ENCODE measurements at places on chromosomes 2 and 18.

- no peak for DNase-seq
Measured at GRCh38 chr2:36584148-36584794, 13.7 kb downstream of the FEZ2 start.

DNA sequence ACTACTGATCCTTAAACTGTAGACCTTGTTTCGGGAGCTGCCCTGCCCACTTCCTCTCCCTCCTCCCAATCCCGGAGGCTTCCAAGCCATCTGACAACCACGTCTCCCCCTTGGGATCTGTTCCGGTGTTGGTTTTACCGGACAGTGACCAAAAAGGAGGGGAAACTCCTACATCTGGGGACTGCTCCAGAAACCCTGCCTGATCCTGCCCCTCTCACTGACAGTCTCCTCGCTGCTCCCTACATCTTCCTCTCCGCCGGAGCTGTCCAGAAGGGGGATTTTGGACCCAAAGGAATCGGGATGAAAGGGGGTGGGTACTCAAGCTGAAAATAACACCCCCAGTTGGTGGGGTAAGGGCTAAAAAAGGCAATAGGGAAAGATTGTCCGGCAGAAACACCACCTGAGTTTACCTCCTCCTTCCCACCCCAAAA lies 1.5 kb downstream of the INO80D start:
- no peak for DNase-seq

DNA sequence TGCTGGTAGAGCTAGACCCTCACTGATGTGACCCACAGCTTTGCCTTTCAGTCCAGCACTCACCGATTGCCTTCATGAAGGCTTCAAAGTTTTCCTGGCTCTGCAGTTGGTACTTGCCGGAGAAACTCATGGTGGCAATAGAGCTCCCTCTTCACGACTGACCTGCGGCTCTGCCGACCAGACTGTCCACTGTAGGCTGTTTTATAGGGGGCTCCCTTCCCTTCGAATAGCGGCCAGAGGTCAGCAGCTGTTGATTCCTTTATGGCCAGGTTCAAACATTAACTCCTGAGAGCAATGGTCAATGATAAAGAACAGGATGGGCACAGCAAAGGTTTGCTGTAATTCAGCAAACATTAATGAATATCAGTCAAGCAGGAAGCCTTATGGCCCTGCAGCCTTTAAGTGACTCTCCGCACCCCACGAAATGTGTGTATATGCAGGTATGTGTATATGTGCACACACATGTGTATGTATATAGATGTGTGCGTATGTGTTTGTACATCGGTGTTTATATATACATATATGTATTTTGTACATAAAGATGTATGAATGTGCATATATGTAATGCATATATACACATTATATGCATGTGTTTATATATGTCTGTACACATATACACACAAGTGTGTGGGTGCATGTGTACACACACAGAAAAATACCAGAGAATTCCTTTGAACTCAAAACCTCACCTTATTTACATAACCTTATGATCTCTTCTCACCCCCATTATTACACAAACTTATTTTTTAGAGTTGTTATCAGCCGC lies at the start of gene FABP1:
FABP1 (minus strand) TSS at position 175 of the 766 bp plus-strand sequence; CDS start at position 130, 45 bp downstream.
- DNase-seq = no peak

DNA sequence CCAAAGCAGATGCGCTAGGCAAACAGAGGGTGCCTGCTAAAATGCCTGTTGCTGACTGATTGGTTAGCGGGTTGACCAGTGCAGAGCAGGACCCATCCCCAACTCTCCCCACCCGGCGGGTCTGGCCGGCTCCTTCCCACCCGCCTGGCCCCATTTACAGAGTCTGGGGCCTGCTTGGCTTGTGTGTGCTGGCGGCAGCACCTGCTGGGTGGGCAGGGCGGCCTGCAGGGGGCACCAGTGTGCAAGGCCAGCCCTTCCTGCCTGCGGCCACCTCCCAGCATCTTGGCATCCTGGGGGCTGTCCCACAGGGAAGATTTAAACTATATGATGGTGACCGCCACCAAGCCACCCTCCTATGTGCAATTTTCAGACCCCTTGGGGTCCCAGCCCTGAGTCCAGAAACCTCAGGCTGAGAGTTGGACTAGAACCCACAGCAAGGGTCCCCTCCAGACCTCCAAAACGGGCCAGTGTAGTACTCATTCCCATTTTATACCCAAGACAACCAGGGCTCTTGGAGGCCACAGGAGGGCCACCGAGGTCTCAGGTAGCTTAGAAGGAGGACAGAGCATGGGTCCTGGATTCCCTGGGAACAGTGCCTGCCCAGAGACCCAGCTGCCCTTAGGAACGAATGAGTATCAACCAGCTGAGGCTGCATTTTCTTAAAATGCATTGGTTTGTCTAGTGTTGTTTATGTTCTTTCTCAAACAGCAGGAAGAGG lies 173.6 kb downstream of the SMAD7 start:
- peak; percentile 29 for DNase-seq

DNA sequence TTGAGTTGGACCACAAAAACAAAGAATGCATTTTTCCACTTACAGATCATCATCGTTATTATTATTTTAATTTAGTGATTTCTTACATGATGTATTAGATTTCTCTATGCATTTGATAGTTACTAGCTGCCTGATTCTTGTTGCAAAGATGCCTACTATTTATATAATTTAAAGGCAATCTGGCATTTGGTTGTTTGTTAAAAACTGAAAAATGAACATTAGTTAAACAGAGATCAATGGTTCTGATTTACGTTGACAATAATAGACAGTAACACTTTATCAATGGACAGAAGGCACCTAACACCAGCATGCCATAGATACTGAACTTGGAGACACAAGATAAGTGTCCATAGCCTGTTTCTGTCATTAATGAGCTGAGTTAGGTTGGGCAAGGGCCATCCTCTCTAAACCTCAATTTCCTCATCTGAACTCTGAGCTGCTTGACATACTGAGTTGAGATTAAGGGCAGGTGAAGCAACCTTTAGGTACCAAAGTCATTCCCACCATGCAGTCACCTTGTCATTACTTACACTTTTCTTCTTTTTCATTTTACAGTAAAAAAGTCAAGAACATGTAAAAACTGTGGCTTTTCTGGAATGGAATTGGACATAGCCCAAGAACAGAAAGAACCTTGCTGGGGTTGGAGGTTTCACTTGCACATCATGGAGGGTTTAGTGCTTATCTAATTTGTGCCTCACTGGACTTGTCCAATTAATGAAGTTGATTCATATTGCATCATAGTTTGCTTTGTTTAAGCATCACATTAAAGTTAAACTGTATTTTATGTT lies 3.1 kb downstream of the CCL20 start:
- no peak for DNase-seq

DNA sequence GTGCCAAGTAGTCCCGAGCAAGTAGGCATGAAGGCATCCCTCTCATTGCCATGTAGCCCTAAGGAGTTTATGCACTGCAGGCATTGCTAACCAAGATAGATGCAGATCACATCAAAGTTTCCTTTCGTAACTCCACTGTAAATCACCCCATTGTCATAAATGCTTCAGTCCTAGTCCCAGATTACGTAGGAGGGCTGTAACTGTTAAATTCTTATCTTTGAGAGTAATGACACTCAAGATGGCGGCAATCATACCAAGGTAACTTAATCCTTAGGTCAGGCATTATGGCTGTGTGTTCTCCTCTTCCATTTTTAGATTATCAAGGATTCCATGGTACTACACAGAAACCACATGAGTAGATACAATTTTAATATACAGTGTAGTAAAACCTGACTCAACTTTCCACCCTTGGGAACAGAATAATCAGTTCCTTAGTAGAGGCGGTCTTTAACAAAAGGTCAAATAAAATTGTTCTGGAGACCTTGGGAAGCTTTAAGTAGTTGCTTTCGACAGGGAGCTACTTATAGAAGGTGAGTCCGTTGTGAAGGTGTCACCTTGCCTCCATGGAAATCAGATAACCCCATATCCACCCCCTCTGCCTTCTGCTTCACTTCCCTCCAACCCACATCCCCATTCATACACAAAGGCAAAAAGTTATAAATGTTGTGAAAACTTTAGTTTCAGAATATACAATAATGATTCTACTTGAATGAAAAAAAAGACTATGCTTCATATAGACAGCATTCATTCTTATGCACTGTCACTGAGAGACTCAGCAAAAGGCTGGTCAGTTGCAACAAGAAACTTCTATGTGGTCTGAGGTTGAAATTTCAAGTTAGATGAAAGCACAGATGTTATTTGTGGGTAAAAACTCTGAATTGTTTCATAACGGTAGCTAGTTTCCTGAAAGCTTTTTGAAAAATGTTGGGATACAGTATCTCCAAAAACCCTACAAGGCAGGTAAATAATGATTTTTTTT lies 64.8 kb upstream of the GALNT5 start:
- no peak for DNase-seq

GRCh38 chr18:58217052-58217451 lies 173.0 kb downstream of the NEDD4L start:
- no peak for DNase-seq

DNA sequence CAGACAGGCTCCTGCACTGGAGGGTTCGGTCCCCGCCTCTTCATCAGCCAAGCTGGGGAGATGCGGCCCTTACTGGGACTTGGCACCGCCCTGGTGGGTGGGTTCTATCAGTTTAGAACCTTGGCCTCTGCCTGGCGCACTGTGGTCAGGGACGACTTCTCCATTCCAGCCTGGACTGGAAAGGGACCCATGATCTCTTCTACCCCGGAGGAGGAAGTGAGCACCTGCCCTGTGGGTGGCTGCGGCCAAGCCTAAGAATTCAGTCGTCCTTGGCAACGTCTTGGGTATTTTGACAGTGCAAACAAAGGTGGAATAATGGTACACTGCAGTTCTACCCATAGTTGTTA lies 106.9 kb upstream of the CD302 start:
- DNase-seq = peak; percentile 0

- DNase-seq = no peak
Measured at GRCh38 chr2:223900066-223900465, 45.1 kb downstream of the WDFY1 start.

DNA sequence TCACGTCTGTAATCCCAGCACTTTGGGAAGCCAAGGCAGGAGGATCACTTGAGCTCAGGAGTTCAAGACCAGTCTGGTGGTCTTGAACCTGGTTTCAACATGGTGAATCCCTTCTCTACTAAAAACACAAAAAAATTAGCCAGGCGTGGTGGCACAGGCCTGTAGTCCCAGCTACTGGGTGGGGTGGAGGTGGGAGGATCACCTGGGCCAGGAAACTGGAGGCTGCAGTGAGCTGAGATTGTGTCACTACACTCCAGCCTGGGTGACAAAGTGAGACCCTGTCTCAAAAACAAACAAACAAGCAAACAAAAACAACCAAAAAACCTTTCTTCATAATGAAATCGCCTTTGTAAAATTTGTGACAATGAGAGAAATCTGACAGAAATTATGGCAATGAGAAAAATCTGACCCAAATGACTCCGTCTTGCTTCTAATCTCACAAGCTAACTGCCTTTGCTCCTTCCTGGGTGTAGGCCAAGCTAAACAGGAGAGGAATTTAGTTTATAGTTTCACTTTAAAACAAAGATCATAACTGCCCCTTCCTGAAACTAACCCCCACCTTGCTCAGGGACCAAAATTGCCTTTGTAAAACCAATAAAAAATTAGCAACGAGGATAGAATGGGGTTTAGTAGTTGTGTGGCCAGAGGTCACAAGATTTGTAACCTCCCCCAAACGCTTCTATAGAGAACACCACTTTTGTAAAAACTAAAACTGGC lies 60.7 kb upstream of the KIF5C start:
- no peak for DNase-seq

GRCh38 chr2:7206111-7206810 lies 289.0 kb downstream of the RNF144A start:
- no peak for DNase-seq

GRCh38 chr18:57585421-57585820 lies 1.1 kb downstream of the FECH start:
- DNase-seq = no peak

- DNase-seq = no peak
Measured at GRCh38 chr2:71576541-71576940, 123.2 kb downstream of the DYSF start.

GRCh38 chr2:181785691-181786344 lies 105.5 kb upstream of the NEUROD1 start:
- DNase-seq = no peak

DNA sequence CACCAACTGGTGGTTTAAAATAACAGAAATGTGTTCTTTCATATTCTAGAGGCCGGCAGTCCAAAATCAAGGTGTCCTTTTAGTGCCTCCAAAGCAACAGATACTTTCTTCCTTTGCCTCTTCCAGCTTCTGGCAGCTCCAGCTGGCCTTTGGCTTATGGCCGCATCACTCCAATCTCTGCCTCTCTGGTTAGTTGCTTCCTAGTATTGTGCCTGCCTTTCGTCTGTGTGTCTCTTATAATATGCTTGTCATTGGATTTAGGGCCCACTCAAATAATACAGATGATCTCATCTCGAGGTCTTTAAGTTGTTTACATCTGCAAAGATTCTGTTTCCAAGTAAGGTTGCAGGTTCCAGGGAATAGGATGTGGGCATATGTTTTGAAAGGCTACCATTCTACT lies 855.2 kb upstream of the ID2 start:
- DNase-seq = no peak

- DNase-seq = no peak
Measured at GRCh38 chr18:46883180-46883579, 34.1 kb downstream of the PIAS2 start.

- DNase-seq = no peak
Measured at GRCh38 chr2:58304843-58305242, 63.7 kb upstream of the FANCL start.
